GM23338 (cell line): ENCODE measurements at places on chromosomes 13 and 19.

GRCh38 chr13:20938302-20938701 lies 35.8 kb upstream of the XPO4 start:
- DNase-seq: no peak

- DNase-seq: no peak
Measured at GRCh38 chr13:72890546-72890945, 108.6 kb downstream of the PIBF1 start.

- DNase-seq: peak; percentile 70
Measured at GRCh38 chr13:50376895-50377575, 361.8 kb downstream of the KCNRG start.

- DNase-seq: no peak
Measured at GRCh38 chr19:19207637-19208572, 3.9 kb upstream of the NCAN start.

- no peak for DNase-seq
Measured at GRCh38 chr13:113062691-113063090, 42.9 kb upstream of the F7 start.

DNA sequence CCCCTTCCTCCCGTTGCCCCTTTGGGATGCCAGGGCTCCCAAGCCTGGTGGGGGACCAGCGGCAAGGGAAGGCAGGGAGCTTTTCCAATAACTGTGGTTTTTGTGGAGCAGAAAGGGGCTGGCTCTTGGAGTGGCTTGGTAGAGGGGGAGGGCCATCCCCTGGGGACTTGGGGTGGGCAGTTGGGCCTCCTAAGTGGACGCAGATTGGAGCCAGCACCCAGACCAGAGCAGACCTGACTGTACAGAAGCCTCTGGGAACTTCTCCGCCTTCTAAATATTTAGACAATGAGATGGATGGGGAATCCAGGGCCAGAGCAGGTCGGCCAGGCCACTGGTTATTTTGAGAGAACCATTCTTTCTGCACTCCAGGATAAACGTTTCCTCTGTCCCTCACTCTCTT lies 4.2 kb downstream of the PTGIR start:
- DNase-seq: no peak

DNA sequence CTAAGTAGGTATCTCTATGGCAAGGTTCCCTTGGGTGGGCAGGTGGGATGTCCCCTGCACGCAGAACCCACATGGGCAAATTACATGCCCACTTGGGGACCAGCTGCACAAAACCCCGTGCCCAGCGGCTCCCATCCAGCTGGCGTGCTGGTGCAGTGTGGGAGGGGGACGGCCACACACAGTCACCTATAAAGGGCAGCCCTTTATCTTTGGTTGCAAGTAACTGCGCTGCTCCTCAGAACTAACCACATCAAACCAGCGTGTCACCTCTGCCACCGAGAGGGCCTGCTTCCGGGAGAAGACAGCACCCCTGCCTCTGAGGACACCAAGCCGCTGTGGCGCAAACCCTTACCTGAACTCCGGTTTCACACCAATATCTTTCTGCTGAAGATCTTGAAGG lies 32.2 kb downstream of the ANKRD27 start:
- DNase-seq: no peak

- no peak for DNase-seq
Measured at GRCh38 chr13:32056316-32056715, 24.7 kb downstream of the FRY start.

GRCh38 chr13:81480634-81481033 lies 1139.7 kb upstream of the SPRY2 start:
- no peak for DNase-seq

DNA sequence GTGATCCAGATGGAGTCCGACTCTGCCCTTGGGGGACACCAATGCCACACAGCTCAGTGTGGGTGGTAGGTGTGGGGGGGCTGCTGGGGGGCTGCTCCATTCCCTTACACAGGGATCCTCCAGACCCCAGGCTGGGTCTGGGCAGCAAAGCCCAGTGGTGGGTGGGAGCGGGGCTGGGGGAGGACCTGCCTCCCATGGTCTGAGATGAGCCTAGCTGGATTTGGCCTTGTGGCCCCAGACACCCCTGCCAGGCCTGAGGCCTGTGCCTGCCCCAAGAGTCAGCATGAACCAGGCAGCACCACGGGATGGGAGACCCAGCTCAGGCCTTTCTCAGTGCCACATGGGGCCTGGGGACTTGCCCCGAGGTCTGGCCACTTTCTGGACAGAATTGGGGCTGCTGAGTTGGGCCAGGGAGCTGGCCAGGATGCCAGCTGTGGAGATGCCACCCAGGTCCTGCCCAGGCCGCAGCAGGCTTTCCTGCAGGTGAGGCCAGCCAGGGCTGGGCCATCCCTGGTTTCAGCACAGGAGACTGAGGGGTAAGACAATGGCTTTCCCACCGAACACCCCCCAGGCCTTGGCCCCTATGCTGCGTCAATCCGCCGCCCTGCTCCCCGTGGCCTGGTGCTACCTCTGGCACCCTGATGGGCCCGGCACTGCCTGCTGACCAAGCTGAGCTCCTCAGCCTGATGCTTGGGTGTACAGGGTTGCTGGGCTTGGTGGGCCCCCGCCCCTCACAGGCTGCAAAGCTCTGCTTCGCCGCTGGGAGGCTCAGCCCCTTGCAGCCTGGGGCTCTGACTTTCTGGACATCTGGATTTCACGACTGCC lies 24.2 kb downstream of the CEBPG start:
- no peak for DNase-seq

DNA sequence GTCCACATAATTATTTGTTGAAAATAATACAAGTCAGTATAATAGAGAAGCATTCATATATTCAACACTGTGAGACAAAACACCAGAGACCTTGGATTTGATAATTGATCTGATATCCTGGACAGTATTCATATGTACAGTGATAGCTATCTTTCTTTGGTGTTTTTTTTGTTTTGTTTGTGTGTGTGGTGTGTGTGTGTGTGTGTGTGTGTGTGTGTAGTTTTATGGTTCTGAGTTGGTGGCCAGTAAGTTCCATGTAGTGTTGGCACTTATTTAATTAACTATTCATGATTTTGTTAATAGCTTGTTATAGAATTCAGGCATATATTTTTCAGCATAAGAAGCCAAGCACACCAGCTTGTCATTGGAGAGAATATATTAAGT lies 1.6 kb upstream of the ANGPTL6 start:
- DNase-seq: no peak

DNA sequence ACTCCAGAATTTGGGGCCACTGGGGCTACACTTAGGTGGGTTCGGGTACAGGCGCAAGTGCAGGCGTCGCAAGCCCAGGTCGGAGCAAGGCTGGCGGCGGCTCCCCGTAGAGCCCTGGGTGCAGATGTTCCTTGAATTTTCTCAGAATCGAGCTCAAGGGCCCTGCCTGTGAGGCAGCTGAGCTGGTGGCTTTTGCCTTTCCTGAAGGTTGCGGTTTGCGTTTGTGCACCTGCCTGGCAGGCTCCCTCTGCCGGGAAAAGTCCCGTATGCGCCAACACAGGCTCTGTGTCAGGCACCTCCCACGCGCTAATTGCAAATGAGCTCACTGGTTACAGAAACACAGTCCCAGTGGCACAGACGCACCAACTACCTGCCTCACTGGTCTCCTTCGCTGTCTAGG lies 5.9 kb downstream of the DOHH start:
- DNase-seq: no peak

DNA sequence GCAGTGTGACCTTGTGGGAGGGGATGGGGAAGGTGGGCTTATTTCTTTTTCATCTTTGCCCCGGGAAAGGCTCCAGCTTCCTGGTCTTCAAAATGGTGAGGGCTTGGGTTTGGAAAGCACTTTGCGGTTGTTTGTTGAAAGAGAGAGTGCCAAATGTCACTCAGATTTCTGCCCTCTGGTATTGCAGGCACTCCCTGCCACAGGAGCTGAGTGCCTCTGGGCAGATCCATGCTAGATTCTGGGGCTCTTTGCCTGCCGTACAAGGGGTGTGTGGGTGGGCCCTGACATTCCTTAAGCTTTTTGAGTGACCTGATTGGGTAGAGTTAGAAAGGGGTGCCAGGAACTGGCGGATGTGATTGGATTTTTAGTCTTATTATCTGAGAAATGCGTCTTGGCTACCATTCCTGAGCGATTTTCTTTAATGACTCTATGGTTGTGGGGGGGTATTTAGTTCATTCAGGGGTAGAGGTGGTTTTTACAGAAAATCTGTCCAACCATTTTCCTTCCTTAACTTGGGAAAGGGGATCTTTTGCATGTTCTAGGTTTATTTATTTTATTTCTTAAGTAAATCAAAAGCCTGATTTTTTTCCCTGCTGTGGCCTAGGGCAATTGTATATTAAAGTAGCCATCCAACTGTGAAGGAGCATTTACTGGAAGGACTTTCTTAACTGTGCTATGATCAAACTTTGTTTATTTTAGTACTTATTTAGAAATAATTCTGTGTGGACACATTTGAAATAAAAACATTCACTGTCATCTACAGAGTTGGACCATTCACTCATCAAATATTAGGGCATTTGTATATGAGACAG lies 3.2 kb downstream of the ARHGAP35 start:
- DNase-seq: peak; percentile 92

DNA sequence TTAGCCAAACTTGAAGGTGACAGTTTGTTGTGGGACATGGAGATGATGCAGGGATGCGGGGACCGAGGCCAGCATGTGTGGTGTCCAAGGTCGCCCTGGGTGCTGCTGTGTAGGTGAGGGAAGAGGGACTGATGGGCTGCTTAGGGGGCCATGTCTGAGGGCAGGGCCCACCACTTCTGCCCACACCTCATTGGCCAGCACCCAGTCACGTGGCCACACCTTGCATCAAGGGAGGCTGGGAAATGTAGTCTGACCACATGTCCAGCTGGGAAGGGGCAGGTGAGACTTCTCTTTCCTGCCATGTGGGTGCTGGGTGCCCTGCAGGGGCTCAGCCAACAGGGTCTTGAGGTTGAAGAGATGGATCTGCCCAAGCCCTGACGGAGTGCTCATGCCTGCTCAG lies 88.9 kb downstream of the KDM4B start:
- DNase-seq: peak; percentile 46

DNA sequence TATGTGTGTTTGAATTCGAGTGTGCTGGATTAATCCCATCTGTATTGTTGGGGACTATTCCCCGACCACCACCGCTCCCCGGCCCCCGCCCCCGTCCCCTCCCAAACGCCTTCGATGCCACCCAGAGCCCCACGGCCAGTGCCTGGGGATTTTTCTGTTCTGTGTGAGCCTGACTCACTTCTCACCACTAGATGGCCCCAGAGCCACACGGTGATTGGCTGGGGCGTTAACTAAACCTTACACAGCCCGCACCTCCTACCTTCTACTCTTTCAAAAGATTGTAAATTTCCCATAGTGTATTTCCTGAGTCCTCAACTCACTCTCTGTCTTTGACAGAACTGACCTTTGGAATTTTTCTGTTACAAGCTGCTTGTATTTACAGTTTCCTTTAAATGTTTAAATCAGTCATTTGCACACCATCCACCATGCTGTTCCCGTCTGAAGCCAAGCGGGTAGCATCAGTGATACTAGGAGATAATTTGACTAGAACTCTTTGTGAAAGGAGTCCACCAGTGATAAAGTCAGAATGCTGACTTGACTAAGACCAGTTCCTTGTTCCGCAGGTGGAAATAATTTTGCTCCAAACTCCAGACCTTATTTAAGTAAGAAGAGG lies 61.4 kb downstream of the RFX2 start:
- DNase-seq: peak; percentile 91

- DNase-seq: peak; percentile 52
Measured at GRCh38 chr19:30225676-30226463, 146.3 kb upstream of the ZNF536 start.

- no peak for DNase-seq
Measured at GRCh38 chr19:50745221-50745620, 22.1 kb downstream of the CLEC11A start.

GRCh38 chr19:35901055-35901644 lies 810 bp upstream of the NFKBID start:
- DNase-seq: peak; percentile 21

GRCh38 chr13:97538203-97538602 lies 104.2 kb downstream of the RAP2A start:
- DNase-seq: no peak

GRCh38 chr13:78103936-78104335 lies 185.3 kb upstream of the EDNRB start:
- DNase-seq: no peak

GRCh38 chr13:94641409-94641941 lies 39.8 kb downstream of the GPR180 start:
- DNase-seq: peak; percentile 11

DNA sequence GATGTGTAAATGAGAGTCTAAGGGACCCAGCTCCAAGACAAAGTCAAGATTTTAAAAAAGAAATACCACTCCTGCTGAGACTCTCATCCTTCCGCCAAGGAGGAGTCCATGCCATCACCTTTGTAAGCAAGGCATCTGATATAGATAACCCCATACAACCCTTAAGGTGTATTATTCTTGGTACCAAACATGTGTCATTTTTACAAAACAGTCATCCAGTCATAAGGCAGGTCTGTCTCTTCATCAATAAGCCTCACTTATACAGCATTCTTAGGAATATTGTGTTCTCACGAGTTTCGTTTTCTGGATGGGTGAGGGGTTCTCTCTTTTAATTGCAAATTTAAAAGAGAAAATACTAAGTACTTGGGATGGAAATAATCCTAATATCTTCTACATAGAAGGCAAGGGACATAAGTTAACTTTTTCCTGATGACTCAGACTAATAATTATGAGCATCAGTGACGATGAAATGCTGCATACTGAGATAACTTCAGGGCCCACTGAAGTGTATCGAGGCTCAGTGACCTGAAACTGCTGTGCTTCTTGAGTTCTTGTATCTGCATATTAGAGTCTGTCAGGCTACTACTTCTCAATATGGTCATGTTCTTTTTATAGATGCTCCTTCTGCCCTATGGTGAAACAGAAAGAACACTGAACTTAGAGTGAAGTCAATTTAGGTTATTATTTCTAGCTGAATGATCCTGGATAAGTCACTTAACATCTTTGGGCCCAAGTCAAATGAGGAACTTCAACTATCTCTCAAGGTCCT lies 166.6 kb downstream of the KLF12 start:
- DNase-seq: no peak

DNA sequence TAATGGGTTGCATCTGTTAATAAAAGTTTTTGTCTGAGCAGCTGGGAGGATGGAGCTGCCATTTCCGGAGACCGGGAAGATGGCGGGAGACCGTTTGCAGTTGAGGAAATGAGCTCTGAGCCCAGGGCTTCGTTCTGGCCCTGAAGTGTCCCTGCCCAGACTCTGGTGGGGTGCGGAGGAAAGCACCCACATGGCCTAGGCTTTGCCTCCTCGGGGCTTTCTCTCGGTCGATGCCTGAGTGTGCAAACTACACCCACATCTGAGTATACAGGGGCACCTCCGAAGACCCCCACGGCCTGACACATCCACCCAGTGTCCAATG lies 15.6 kb upstream of the NANOS3 start:
- no peak for DNase-seq

GRCh38 chr13:79805317-79805716 lies 324.4 kb downstream of the NDFIP2 start:
- no peak for DNase-seq

GRCh38 chr13:48511621-48512230 lies 21.2 kb downstream of the RCBTB2 start:
- DNase-seq: no peak

GRCh38 chr13:24982333-24982999 lies 113.5 kb upstream of the PABPC3 start:
- no peak for DNase-seq
